ENCODE measurements at places on chromosomes 2 and 18.

GRCh38 chr2:236352761-236353593, 88.8 kb upstream of the ASB18 start:
- DNase-seq = no peak

DNA sequence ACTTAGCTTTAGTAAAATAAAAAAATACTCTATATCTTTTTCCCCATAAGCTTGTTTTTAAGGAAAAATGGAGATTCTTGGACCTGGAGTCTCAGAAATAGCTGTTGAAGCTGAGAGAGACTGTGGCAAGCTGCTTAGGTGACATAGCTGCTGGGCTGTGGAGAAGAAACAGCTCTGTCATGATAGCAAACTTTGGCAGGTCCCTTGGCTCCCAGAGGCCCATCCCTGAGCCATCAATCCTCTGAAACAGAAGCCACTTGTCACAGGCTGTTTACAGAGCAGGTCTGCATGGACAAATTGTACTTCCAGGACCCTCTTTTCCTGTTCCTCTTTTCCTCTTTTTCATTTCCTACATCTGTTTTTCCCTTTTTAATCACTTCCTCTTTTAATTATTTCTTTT, 1370.1 kb upstream of the CRIM1 start:
- no peak for DNase-seq

DNA sequence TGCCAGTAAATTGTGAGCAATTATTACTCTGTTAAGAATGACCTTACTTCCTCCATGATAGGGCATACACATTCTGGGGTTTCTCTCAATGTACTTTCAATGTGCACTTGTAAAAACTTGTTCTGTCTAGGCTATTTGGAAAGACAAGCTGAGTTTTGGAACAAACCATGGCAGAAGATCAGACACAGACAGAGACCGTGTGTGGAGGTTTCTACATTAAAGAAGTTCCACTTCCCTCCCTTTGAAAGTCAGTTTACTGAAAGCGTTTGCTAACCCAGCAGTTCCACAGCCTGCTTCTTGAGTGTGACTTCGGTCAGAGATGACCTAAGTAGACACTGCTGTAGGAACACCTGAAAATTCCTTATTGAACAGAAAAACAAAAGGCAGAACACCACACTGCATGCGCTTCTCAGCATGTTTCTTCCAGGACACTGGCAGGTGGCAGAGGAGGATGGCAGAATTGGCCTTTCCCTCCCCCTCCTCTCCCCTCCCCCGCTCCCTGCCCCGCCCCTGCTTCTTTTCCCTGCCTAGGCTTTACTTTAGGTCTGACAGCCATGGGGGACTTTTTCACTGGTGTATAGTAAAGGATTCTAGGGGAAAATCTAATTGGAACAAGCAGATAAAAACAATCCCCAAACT, 109.8 kb downstream of the NOL10 start:
- DNase-seq = no peak

DNA sequence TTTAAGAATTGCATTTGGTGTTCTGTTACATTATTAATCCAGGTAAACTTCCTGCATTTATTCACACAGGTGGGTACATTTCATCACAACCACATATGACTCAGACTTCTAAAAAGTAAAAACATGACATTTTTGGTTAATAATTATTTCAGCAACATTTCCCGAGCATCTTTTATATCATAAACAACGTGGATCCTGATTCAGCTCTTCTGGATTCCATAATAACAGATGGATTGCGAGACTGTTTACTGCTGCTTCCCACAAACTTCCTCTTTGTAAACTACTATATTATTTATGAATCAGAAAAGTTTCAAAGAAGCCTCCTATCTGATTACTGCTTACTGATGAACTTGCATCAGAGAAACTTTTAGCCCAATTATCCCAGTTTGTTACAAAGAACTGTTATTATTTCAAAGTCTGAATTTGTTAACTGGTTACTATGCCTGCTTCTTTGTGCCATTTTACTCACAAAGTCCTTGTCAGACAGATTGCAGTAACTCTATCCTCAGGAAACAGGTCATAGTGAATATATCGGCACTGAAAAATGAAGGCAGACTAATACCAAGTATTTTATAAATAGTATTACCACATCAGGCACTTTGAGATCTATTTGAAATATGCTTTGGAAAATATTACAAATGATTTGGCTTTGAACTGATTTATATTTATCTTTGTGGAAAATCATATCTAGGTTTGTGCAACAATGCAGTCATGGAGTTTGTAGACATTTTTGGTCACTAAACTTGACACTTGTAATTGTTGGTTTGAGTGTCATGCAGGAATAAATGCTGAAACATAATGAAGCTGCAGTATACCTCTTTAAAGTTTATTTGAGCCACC, 511.6 kb downstream of the PLCL1 start:
- DNase-seq = no peak

GRCh38 chr18:71976744-71977143, 567.4 kb downstream of the CBLN2 start:
- DNase-seq = no peak

DNA sequence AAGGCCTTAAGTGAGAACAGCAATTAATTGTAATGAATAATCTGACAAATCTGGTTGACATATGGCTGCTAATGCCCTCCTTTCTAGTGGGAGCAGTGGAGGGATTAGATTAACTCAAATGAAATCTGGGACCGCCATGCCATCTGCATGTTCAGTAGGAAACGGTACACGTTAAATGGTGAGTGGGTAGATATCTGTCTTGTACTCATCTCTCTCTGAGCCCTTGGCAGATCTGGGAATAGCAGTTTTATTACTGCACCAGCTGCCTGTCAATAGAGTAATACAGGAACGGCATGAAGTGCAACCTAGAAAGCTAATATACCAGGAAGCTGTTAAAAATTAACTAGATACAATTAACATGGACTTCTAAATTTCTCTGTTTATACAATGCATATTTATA, 258.8 kb downstream of the GPD2 start:
- DNase-seq = no peak

GRCh38 chr2:134609924-134610513, 108.8 kb downstream of the TMEM163 start:
- no peak for DNase-seq

GRCh38 chr2:120596191-120596811, 139.4 kb upstream of the GLI2 start:
- DNase-seq = no peak

GRCh38 chr2:85277416-85278158, 50.2 kb downstream of the TGOLN2 start:
- no peak for DNase-seq

DNA sequence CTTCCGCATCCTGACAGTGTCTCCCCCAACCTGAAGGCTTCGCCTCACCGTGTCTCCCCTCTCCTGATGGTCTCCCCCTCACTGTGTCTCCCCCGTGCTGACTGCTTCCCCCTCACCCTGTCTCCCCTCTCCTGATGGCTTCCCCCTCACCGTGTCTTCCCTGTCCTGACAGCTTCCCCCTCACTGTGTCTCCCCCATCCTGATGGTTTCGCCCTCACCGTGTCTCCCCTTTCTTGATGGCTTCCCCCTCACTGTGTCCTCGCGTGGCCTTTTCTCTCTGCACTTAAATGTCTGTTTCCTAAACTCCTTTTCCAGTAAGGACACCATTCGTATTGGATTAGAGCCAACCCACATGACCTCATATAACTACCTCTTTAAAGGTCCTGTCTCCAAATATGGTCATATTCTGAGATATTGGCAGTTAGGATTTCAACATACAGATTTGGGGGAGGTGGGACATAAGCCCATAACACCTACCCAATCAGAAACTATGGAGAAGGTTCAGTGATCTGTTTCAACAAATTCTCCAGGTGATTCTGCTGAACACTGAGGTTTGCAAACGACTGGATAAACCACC, 47.9 kb upstream of the RAB27B start:
- DNase-seq = no peak

Measured in stimulated activated CD4-positive, alpha-beta T cell treated with anti-CD3 and anti-CD28 coated beads, Interleukin-15, amount 100 ng/mL, for 1 hour (primary cell).